ENCODE measurements at places on chromosomes 7 and 10.
A peak's percentile ranks its signal among the peaks of the same experiment; 100 is the strongest.

DNA sequence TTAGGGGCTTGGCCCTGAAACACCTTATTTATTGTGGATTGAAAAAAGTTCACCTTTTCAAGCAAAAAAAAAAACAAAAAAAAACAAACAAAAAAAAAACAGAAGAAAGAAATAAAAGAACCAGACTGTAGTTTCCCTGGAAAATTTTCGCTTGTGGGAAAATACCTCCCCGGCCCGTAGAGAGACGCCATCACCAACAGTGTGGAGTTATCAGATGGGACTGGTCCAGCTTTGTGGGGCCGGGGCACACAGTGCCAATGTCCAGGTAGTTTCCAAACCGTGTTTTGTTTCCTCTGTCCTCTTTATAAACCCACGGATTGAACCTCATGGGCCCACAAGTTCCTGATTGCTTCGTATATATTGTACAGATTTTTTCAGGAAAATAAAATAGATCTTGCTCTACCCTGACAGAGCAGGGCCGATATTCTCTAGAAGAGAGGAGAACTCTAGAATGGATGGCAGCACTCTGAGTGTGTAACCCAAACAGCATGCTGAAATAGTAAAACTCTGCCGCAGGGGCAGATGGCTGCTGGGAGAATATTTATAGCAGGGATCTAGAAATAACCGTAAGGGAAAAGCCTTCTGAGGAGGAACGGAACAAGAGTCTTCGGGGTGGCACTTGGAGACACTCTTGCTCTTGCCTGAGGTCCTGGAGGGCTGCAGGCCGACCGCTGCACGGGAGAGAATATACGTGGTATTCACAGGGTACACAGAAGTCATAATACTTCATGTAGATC lies 241.0 kb downstream of the FRMD4A start:
- no peak for DNase-seq

- no peak for DNase-seq
Measured at GRCh38 chr7:27080844-27081436, 14.9 kb downstream of the HOXA1 start.

DNA sequence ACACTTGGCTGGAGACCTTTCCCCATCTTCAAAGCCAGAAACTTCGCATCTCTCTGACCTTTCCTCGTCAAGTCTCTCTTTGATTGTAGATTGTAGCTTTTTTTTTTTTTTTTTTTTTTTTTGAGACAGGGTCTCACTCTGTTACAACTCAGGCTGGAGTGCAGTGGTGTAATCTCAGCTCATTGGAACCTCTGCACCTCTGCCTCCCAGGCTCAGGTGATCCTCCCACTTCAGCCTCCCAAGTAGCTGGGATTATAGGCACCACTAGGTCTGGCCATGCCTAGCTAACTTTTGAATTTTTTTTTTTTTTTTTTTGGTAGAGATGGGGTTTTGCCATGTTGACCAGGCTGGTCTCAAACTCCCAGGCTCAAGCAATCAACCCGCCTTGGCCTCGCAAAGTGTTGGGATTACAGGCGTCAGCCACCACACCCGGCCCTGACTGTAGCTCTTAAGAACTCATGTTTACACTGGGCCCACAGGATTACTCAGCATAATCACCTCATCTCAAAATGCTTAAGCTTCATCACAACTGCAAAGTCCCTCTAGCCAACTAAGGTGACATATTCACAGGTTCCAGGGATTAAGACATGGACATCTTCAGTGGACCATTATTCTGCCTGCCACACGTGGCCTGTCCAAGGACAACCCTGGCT lies 11.7 kb downstream of the POLL start:
- DNase-seq, result no peak

- DNase-seq, result no peak
Measured at GRCh38 chr10:132162590-132163277, 24.0 kb upstream of the DPYSL4 start.

DNA sequence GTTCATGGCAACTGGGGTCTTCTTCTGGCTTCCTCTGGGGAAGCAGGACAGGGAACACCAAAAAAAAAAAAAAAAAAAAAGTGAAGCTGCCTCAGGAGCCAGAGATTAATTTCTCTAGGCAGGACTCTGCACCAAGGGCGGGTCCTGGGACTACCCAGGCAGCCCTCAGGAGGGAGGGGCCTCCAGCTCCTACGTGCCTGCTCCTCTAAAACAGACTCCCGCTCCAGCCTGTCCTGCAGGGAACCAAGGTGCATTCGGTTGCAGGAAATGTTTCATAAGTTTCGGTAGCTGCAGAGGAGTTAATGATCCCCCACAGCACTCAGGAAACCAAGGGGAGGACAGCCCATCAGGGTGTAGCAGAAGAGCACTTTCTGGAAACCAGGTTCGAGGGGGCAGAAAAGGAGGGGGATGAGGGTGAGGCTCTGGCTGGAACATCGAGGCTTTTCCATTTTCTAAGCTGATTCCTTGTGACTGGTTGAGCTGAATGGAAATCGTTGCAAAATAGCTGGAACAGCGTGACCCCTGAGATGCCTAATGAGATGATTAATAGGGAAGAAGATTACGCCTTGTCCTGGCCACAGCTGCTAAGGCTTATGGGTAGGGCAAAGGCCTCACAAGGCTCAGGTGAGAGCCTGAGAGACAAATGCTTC lies 84.2 kb downstream of the STRA8 start:
- no peak for DNase-seq

GRCh38 chr10:18436902-18437301 lies 214.5 kb downstream of the NSUN6 start:
- DNase-seq, result no peak

- DNase-seq, result peak; percentile 5
Measured at GRCh38 chr10:62554632-62555199, 180.5 kb downstream of the ZNF365 start.

GRCh38 chr7:1113548-1113885 lies 25.6 kb downstream of the GPER1 start:
- DNase-seq, result no peak

- no peak for DNase-seq
Measured at GRCh38 chr7:55517191-55517633, 55.1 kb downstream of the VOPP1 start.

GRCh38 chr7:111324228-111324627 lies 233.3 kb downstream of the LRRN3 start:
- DNase-seq, result no peak

DNA sequence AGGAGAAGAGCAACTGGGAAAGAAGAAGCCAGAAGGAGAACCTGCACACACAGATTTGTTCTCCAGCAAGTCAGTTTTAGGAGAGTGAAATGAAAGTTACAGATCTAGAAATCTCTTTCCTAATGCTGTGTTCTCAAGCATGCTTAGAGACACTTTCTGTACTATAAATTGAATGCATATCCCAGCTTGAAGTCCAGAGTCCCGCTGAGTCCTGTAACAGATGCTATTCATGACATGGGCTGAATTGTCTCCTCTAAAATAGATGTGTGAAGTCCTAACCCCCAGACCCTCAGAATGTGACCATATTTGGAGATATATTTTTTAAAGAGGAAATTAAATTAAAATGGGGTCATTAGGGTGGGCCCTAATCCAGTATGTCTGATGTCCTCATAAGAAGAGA lies 46.9 kb upstream of the GJD4 start:
- DNase-seq, result no peak

GRCh38 chr10:97274828-97275227 lies 17.6 kb downstream of the ARHGAP19 start:
- DNase-seq, result no peak

- no peak for DNase-seq
Measured at GRCh38 chr7:148291799-148292198, 298.8 kb upstream of the C7orf33 start.

All from activated T-cell treated with anti-CD3 and anti-CD28 coated beads for 24 hours (primary cell).